ENCODE measurements at places on chromosomes 7 and 10.
A peak's percentile ranks its signal among the peaks of the same experiment; 100 is the strongest.

DNA sequence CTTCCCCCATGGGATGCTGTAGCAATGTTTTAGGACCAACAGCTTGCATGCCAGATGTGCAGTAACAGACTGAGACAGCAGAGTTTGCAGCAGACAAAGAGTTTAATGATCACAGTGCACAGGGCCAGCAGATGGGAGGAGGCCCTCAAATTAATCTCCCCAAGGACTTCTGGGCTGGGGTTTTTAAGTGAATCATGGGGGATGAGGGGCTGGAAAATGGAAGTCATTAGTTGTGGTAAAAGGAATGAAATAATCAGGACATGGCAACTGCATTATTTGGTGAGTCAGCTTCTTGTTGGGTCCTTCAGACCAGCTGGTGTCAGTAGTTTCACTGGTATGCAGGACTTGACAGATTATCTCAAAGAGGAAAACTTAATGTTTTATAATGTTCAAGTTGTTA lies 12.6 kb upstream of the NRBF2 start:
- no peak for DNase-seq

DNA sequence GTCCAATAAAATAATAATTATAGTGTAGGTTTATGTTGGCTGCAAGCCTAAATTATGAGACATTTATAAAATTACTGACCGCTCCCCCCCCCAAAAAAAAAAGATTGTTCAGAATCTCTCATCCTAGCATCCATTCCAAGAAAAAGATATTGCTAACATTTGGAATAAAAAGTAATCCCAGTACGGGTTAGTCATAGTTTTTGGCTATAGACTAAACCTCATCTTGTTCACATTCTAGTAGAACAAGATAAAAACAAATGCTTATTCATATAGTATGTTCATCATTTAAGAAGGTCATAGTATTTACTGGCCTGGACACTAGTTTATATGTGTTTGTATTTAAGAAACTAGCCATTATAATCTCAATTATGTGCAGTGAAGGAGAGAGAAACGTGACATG lies 44.0 kb downstream of the ADK start:
- no peak for DNase-seq

- no peak for DNase-seq
Observed at GRCh38 chr7:157012113-157012547, 1.7 kb upstream of the MNX1 start.

GRCh38 chr7:139034855-139035585 lies 822 bp downstream of the ZC3HAV1L start:
- peak; percentile 61 for DNase-seq

GRCh38 chr10:110959379-110960332 lies 40.3 kb downstream of the SHOC2 start:
- DNase-seq = no peak

DNA sequence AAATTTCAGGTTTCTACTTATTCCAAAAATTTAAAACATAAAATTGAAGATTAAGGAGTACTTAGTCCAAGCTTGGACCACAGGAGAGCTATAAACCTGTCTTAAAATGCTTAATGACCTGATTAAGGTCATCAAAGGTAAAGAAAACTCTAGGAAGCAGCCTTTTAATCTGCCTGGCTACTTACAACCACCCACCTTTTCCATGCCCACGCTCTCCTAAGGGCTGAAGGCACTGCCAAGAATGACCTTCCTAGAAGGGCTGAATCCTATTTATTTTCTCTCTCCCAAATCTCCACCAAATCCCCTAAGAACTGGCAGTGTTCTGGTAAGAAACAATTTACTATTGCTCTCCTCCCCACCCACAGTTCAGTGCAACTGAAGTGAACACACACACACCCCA lies 6.8 kb downstream of the MPP7 start:
- DNase-seq = no peak

DNA sequence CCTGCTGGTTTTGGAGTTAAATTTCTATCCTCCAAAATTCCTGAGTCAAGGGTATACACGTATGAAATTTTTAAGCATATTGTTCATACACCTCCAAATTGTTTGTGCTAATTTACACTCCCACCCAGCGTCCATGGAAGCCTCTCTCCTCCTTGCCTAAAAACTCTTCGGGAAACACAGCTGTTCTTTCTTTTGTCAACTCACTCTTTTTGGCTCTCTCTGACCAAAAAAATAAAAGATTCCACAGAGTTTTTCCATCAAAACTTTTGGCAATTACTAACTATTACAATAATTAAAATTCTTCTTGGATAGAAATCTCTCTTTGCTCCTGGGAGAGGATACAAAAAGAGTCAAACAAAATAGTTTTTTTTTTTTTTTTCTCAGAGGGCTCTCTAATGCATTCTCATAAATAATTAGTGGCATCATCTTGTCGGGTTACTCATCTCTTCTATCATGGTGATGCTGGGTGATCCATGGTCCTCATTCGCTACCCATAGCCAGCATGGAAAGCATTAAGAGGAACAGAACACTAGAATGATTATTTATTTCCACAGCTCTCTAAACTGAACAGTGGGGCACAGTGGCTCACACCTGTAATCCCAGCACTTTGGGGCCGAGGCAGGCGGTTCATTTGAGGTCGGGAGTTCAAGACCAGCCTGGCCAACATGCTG lies 310.7 kb downstream of the SFMBT2 start:
- DNase-seq = no peak

DNA sequence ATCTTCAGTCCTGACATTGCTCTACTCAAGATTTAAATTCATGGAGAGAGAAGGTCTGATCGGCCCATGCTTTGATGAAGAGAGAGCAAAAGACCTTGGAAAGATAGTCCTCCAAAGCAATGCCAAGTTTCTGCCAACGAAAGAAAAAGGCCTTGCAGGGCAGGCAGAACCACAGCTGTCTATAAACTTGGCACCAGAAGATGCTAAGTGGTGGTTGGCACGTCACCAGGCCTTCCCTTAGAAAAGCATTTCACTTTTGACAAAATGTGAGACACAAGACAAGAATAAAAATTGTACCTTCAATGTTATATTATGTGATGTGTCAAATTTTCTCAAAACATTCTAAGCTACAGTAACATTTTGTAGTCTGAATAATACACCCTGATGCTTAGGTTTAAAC lies 42.0 kb upstream of the FGFR2 start:
- no peak for DNase-seq

DNA sequence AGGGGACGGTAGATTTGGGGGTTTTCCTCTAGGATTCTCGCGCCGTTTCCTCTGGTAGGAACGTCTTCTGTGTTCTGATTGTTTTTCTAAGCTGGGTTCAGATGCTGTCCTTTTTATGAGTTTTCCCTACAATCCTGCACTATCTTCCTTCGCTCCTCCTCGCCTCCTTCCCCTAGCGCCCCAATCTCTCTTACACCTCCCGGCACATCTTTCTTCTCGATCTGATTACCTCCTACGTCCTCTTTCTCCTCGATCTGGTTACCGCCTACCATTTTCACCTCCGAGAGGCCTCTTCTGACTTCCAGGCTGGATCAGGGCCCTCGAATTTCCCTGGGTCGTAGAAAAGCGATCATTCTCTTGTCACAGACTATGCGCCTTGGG lies 413 bp downstream of the BUD31 start:
- no peak for DNase-seq

DNA sequence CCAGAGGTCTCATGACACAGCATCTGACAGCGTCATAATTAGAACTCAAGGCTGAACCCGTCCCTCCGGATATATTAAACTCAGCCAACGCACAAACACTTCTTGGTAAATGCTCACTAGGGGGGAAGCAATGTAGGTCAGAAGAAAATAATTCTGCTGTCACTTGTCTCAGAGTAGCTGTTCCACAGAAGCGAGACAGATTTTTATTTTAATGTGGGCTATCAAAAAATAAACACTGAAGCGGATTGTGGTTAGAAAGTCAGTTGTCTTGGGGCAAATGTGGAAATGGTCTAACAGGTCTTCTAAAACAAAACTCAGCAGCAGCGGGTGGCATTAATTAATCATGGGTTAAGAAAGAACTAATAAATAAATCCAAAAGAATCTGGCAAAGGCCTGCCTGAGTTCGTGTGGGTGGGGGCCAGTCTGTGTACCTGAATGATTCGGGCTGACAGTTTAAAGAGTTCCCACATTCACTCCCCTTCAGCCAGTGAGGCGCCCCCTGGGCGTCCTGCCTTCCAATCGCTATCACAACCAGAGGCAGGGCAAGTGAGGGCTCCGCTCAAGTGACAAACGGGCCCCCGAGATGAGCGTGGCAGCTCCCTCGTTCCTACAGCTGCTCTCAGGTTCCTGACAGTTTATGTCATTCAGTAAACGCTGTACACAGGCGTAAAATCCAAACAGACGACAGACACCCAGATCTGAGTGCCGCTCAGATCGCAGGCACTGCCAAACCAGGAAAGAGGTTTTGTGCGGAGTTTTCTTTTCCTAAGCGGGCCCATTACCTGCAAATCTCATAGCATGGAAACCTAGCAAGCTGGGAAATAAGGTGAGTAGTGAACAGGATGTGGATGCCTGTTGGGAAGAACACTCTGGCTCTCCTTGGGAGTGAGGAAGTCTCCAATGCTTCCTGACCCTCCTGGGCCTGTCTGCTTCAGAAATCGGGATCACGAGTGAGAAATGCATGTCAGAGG lies 52.9 kb downstream of the NRAP start:
- peak; percentile 56 for DNase-seq

- no peak for DNase-seq
Observed at GRCh38 chr10:43166880-43167497, 28.7 kb downstream of the CSGALNACT2 start.

- DNase-seq = no peak
Observed at GRCh38 chr7:129367349-129367699, 66.9 kb upstream of the STRIP2 start.

DNA sequence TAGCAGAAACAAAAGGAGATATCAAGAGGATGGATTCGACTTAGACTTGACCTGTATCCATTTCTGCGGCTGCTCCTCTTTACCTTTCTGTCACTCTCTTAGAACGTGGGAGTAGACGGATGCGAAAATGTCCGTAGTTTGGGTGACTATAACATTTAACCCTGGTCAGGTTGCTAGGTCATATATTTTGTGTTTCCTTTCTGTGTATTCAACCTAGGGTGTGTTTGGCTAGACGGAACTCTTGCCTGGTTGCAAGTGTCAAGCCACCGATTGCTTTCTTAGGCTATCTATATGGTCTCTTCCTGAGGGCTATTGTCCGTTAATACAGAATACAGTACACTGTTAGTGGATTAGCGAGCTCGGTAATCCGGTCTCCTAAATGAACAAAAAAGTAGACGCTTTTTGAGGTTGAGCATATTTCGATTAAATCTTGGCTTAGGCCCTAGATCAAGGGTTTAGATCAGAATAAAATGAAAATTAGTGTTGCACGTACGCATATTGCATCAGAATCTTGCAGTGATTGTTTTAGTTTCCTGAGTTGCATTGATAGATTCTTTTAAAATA lies 1.2 kb downstream of the PTEN start:
- no peak for DNase-seq

DNA sequence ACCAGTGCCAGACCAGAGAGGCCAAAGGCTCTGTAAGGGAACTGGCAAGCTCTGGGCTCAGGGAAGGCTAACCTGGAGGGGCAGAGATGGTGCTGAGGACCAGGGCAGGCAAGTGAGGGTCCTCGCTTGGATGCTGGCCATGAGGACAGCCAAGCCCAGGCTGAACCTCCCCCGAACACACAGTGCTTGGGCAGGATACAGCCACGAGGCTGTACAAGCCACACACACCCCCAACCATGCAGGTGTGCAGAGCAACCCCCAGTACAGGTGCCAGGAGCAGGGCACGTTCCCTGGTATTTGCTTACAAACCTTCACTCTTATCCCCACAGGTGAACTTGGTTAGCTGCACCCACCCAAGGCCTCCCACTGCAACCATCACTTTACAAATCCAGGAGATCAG lies 185.7 kb downstream of the GRID1 start:
- DNase-seq = no peak

- DNase-seq = no peak
Observed at GRCh38 chr7:68744036-68744435, 854.2 kb upstream of the AUTS2 start.

GRCh38 chr10:22713853-22714478 lies 412 bp downstream of the PIP4K2A start:
- DNase-seq = peak; percentile 48

DNA sequence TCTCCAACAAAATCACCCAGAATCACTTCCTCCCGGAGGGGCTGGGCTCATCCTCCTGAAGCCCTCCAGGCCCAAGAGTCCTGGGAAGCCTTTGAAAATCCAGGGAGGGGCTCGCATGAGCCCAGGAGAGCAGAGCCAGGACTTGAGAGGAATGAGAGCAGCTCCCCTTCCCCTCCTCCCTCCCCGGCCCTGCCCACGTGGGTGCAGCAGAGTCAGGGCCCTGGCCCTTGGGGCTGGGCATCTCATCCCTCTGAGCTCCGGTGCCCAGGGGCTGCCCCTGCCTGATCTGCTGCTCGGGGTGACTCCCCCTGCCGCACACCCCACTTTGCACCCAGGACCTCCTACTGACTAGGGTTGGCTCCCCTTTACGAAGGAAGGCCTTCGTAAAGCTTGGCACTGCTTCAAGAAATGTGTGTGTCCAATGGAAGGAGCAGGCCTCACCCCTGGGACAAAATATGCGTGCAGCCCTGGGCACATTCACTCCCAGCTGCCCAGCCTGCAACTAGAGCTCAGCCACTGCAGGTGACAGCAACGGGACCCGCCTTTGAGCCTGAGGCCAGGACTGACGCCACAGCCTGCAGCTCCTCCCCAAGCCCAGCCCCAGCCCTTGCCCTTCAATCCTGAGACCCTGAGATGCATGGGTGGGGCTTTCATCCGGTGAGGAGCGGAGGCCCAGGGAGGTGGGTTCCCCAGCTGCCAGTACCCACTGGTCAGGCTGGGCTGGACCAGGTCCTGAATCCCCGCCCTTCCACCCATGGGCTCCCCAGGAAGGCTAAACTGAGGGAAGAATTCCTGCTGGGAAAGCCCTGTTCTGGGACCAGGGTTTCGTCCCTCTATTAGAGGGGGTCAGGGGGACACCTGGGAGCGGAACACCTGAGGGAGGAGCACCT lies 21.8 kb downstream of the PWWP2B start:
- peak; percentile 86 for DNase-seq

- DNase-seq = peak; percentile 39
Observed at GRCh38 chr7:135210888-135211178, 493 bp downstream of the WDR91 start.
